Forelimb muscle (tissue), 1 donor: ENCODE measurements at places on chromosomes 2 and 18.

DNA sequence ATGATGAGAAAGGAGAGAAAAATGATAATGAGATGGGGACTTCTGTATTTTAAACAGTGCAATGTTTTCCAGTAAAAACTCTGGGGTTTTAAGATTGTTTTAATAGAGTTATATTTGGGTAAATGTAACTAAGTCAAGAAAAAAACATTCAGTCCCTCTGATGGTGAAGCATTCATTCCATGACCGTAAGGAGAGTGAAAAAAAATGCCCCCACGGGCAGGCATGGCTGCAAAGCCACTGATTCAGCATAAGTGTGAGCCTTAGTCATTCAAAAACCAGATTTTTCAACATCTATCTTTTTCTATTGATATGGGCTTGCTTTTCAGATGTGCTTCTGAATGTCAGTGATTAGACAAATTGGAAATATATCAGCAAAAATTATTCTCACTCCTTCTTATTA, 957.8 kb downstream of the SLC4A3 start:
- DNase-seq: no peak

DNA sequence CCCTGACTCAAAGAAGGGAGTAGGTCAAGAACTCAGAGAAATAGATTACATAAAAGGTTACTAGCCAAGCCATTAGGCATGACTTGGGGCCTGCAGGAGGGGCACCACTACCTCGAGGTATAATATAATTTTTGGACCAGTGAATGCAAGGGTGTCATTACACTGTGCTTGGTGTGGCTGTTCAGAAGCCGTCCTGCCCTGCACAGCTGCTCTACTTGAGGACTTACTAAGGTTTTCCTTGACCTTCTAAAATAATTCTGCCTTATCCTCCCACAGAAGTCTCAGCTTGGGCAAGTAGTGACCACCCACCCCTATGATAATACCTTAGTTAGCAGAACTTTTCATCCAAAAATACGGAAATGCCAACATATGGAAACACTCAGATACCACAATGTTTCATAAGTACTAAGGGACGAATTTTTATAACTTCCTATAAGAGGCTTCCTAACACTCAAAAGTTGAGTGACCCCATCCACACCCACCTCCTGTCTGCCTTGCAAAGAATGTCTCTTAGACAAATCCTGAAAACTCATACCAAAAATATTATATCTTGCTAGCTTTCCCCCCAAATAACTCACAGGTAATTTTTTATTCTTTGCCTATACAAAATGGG, 17.7 kb upstream of the ATG16L1 start:
- DNase-seq: no peak

- DNase-seq: no peak
Observed at GRCh38 chr2:148913492-148913891, 38.5 kb downstream of the KIF5C start.

DNA sequence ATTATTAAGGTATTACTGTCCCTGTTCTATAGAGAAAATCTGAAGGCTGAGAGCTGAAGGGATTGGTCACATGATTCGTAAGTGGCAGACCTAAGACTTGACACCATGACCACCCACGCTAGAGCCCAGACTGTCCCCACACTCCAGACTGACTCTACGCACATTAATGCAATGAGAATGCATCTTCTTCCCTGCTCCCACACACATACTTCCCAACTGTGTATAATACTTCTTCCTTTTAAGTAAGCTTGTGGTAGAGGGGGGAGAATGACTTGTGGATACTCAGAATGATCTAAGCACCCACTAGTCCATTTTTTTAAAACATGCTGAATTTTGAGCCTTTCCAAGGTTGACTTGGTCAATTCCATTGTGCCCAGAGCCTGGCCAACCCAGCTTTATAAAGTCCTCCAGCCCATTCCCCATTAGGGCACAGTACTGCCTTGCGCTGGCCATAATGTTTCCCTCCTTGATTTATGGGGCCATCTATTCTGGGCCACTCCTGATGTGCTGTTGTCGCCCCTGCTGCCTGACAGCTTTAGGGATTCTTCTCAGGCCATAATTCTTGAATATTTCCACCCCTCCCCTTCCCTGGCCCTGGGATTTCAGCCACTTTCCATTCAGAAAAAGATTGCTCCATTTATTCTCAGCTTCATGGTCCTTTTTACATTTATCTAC, 28.7 kb downstream of the ALK start:
- no peak for DNase-seq

- no peak for DNase-seq
Observed at GRCh38 chr18:111306-112014, 46.9 kb upstream of the USP14 start.

GRCh38 chr2:42216694-42217093, 47.5 kb downstream of the EML4 start:
- no peak for DNase-seq

DNA sequence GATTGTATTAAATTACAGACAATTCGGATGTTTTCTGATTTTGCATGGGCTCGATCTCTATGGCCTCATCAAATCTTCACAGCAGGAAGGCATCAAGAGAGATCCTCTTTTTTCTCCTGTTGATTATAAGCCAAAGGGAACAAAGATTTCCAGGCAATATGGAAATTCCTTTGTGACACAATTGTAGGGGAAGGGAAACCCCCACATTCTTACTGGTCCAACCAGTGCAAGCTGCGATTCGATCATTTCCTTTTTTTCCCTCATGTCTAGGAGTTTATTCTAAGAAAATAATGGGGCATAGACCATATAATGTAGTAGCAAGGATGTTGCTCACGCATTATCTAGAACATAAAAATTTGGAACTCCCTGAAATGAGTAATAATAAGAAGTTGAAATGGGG, 87.7 kb downstream of the LYPD6 start:
- DNase-seq: no peak

DNA sequence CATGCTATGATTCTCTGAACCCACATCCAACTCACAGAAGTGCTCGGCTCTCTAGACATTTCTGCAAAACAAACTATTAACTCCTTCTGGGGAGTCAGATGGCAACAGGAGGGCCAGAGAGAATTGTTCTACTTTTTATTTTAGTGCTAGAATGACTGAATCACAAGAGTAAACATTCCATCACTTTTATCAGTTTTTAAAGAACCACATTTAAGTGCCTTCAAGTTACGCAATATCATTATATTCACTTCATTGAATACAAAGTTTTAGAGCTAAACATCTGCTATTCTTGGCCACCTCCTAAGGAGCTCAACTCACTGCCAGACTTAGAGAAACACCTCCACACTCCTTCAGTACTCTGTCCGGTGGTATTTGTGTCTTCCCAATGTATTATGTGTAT, 22.4 kb downstream of the B4GALT6 start:
- no peak for DNase-seq

- DNase-seq: no peak
Observed at GRCh38 chr2:119197529-119198239, 25.9 kb upstream of the STEAP3 start.

- no peak for DNase-seq
Observed at GRCh38 chr2:150472511-150472899, 15.0 kb downstream of the RND3 start.

DNA sequence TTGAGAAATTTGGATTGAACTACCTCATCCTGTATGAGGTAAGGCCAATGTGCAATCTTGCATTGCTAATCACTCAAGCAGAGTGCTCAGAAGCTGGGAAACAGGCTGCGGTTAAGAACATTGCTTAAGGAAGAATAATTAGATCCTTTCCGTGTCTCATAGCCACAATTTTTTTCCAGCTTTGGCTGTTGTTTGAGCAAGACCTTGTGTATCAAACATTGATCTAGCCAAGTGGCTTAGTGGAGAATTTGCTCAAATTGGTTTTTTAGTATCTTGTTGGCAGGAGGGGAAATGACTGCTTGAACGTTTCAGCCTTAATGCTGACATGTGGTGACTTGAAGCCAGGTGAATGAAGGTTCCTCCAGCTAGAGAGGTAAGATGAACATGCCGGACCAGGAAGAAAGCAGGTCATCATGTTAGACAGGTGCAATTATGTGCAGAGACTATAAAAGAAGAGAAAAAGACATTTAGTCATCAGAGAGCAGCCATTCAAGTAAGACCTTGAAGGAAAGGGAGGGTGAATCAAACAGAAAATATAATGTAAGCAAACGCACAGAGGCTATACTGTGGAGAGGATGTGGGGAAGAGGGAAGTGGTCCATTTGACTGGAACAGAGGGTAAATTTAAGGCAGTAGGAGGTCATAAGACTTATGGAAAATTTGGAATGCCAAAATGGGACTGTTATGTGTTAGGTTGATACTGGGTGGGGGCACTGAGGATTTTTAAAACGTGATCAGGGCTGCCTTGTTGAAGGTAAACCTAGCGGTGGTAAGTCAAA, 98.9 kb upstream of the CYP1B1 start:
- no peak for DNase-seq

- DNase-seq: no peak
Observed at GRCh38 chr18:39781565-39781964, 2173.5 kb upstream of the PIK3C3 start.

DNA sequence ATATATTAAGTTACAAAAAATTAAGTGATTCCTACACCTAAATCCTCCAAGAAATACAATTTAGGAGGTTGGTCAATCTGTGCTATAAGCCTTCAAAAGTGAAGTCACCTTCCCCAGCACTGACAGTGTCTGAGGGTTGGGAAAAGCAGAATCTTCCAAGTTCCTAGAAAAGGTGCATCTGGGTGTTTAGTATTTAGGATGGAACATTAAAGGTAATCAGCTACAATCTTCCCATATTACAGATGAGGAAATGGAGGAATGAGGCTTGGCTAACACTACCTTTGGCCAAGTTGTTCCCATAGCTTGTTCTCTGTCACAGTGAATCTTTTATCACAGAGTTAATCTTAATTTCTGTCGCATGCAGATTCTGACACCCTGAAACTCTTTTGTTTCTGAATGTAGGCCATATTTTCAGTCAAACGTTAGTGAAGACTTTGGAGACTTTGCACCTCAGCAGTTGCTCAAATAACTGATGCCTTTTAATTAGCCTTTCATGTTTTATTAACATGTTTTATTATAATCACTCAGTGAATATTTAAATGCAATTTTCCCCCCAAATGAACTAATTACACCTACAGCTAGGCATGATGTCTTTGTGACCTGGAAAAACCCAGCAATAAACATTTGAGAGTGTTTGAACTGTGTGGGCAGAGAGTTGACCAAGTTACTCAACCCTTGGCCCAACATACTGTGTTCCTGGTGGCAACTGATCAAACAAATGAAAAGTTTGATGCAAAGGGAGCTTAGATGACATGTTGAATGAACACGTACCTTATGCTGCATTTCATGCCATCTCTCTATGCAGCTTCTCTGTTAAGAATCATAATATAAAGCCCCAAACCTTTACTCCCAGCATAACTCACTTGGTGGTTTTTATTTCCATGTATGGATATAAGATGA, 17.6 kb downstream of the FN1 start:
- no peak for DNase-seq

GRCh38 chr2:177353187-177353478, 39.4 kb upstream of the AGPS start:
- DNase-seq: peak; percentile 54

DNA sequence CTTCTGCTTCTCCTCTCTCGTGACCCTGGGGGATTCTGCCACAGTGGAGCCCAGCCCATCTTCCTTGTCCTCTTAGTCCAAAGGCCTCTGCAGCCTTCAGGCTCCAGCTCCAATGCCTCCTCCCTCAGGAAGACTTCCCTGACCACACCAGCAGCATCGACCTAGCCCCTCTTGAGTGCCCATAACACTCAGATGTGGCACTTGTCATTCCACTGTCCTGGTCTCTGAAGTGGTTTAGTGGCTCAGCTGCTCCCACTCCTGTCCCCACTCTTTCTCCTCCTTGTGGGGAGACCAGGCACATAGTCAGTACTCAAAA, 97.5 kb downstream of the STPG4 start:
- DNase-seq: no peak

DNA sequence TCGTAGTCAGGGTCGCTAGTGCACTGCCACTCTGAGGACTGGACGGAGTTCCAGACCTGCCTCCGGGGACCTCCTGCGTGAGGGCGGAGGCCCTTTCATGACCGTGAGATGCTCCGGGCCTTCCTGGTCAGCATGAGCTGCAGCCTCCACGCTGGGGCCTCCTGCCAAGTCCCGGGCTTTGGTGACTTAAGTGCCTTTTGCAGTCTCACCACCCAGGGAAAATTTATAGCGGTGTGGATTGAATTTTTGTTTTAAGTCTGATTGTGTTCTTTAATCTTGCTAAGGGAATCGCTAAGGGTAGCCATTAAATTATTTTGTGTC, 33.6 kb downstream of the CHRNA1 start:
- no peak for DNase-seq

DNA sequence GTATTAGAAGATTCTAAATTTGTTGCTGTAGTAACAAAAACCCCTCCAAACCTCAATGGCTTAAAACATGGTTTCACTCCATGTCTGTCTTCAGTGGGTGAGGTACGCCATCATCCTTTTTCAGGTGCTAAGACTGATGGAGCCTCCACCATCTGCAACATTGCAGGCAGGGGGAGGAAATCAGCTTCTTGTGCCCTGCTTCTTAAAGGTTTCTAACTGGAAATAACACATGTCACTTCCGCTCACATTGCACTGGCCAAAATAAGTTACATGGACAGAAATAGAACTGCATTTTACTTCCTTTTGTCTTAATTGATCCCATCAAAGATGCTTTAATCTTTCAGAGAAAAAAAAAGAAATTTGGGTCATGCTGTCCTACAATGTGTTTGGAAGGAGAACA, 94.1 kb downstream of the GALNT3 start:
- DNase-seq: no peak

GRCh38 chr2:9235147-9236044, 28.8 kb downstream of the ASAP2 start:
- DNase-seq: no peak

- no peak for DNase-seq
Observed at GRCh38 chr2:207418419-207418818, 111.3 kb upstream of the CREB1 start.

DNA sequence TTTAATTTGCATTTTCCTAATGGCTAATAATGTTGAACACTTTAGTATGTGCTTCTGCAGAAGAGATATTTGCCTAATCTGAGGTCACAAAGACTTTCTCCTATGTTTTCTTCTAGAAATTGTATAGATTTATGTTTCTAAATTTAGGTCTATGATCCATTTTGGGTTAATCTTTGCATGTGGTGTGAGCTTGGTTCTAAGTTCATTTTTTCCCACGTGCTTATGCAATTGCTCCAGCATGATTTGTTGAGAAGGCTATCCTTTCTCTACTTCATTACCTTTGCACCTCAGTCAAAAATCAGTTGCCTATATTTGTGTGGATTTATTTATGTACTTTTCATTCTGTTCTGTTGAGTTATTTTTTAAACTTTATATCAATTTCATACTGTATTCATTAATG, 15.0 kb upstream of the RNF103 start:
- DNase-seq: no peak

DNA sequence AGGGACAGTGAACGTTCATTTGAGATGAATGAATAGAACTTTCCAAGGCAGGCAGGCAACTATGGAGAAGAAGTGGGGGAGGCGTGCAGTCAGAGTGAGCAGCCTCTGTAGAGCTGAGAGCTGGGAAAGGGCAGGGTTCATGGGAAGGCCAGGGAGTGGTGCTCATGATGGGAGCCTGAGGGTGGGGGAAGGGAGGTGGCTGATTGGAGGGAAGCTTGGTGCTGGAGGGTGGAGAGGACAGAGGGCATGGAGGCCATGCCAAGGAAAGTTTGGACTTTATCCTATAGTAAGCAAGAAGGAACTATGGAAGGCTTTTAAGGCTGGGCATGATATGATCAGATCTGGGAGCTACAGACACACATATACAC, 47.6 kb upstream of the LGALSL start:
- DNase-seq: no peak
